T-helper 2 cell treated with Interferon-gamma antibody and Interleukin-4, amounts not matched to agents 100 ng/mL and 5 ng/mL, for 36 hours (primary cell): ENCODE measurements at places on chromosomes 6 and 20. TPM values are rescaled to one million over a fixed set of nuclear protein-coding genes. Genes with fewer than 3 reads are reported as not detected.

The GMPR gene
- total RNA-seq = 1.1 and 2.4 TPM in 2 replicates

The FGD2 gene
- total RNA-seq = 2.0 and 2.6 TPM in 2 replicates

The MTHFD1L gene
- total RNA-seq = 41.5 and 42.2 TPM in 2 replicates

The SAMD5 gene
- not detected in 2 replicates for total RNA-seq

The TUBB2B gene
- 0.30 and 0.32 TPM in 2 replicates for total RNA-seq

The ADGB gene
- total RNA-seq = not detected in 2 replicates

The TFAP2C gene
- total RNA-seq = not detected in 2 replicates

The HAO1 gene
- total RNA-seq = not detected in 2 replicates

The VIP gene
- total RNA-seq = not detected in 2 replicates

The ITCH gene
- total RNA-seq = 48.5 and 53.2 TPM in 2 replicates

The SH3BGRL2 gene
- total RNA-seq = 0.09 and 0.11 TPM in 2 replicates

The PTCRA gene
- total RNA-seq = not detected in 2 replicates

The SLC22A2 gene
- not detected in 2 replicates for total RNA-seq

The CLVS2 gene
- total RNA-seq = not detected in 2 replicates

The FBXL4 gene
- 11.6 and 12.0 TPM in 2 replicates for total RNA-seq

The CTAGE9 gene
- not detected in 2 replicates for total RNA-seq

The SYCP2 gene
- 8.5 and 9.0 TPM in 2 replicates for total RNA-seq

The WFDC12 gene
- not detected in 2 replicates for total RNA-seq

The HLA-DRA gene
- total RNA-seq = 81.8 and 88.4 TPM in 2 replicates

The PACRG gene
- total RNA-seq = not detected in 2 replicates

The PDE7B gene
- 13.5 and 14.0 TPM in 2 replicates for total RNA-seq

The CLIC5 gene
- total RNA-seq = 2.6 and 3.6 TPM in 2 replicates

The XKR7 gene
- 0.05 TPM in 2 replicates for total RNA-seq

The SMLR1 gene
- not detected in 2 replicates for total RNA-seq

The OPRM1 gene
- total RNA-seq = not detected in 2 replicates

The BMP6 gene
- not detected in 2 replicates for total RNA-seq
